ENCODE measurements at places on chromosomes 12 and 14.

- DNase-seq = no peak
These were observed 64.6 kb downstream of the SUSD6 start for GRCh38 chr14:69675877-69676416.

- DNase-seq = no peak
These were observed 76.7 kb downstream of the TTC7B start for GRCh38 chr14:90739318-90740068.

DNA sequence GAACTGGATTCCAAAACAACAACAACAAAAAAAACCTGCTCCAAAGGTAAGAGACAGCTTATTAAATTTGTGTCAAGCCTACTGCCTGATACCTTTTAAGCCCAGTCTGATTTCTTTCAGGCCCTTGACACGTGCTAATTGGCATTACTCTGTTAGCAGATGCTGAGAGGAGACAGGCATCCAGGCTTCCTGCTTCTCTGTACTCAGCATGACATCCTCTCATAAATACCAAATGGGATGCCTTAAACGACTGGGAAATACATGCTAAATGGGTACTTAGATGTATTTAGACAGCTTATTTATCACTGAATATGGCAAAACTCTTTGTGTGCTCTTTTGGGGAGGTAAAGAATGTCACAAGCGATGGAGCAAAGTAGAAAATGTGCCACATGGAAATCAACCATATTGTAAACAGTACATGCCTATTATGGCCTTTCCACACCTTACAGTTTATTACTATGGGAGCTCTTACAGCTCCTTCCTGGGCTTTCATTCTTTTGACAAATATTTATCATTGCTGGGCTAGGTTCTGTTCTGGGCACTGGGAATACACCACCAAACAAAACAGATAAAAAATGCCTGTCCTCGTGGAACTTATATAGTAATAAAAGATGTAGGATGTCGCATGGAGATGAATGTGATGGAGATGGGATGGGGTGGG lies 11.5 kb upstream of the PCED1B start:
- DNase-seq = no peak

DNA sequence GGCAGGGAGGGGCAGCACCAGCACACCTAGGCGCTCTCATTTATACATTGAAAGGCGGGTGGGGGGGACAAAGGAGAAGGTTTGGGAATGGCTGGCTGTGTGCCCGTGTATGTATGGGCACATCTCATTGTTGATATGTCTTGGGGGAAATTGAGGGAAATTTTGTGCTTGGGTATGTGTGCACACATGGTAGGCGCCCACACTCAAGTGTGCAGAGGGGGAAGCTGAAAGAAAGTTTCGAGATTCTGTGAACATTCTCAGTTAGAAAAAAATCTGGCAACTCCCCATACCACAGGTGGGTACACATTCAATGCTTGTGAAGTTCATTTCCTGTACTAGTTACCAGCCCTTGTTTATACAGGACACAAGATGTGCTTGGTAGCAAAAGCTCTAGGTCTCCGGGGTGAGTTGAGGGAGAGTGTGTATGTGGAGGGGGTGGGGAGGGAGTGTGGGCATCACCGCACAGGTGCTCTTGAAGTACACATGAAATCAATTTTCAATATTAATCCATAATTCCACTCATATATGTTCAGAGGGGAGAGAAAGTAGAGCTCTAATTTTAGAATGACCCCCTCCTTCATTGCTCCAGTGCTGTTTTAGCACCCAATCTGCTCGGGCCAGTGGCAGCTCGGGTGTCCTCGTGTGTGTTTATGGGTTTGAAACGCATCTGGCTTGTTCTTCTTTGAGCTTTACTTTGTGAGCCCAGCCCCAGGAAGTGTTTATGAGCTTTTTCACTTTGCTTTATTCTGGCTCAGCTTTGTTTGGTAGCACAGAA lies 286.0 kb downstream of the ZFP36L1 start:
- no peak for DNase-seq

DNA sequence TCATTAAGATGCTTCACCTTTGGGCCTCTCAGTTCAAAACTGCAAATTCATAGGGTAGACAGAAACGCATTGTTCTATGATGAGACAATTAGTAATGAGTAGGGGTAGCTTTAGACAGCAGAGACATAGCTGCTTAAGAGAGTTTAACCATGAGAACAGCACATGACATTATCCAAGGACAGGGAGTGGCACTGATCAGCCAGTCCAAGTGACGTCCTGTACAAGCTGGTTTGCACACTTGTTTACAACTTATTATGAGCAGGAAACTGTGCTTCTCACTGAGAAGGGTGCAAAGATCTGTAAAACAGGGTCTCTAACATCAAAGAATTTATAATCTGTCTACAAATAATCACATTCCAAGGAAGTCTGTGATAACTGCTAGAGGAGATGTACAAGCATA lies 11.2 kb upstream of the SRSF5 start:
- peak; percentile 68 for DNase-seq

DNA sequence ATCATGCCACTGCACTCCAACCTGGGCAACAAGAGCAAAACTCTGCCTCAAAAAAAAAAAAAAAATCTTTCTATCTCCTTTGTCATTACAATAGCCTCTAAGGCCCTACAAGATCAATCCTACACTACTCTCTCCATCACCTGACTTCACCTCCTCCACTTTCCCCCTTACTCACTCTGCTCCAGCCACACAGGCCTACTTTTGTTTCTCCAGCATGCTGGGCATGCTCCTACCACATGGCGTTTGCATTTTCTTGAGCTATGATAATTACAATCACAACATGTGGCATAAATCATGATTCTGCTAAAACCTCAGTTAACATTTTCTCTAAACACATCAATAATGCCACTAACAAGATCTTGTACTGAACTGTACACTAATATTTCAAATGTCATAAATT lies 7.8 kb downstream of the PPP1R13B start:
- DNase-seq = no peak

GRCh38 chr12:6948873-6949594 lies 2.1 kb upstream of the PTPN6 start:
- no peak for DNase-seq

DNA sequence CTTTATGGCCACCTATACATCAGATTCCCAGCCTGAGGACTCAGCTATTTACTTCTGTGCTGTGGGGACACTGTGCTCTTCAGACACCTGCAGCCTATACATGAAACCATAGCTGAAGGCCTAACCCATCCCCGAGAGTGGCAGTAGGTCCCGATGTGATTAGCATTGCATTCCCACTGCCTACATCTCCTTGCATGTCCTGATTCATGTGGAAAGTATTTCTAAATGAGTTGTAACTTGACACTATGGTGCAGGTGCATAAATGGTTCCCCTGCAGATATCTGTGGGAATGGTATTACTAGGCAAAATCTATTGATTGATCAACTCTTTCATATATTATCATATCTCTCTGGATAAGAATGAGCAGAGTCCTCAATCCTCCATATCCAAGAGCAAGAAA lies 433.5 kb downstream of the DAD1 start:
- no peak for DNase-seq

GRCh38 chr12:64054079-64054520 lies 168.0 kb downstream of the KICS2 start:
- no peak for DNase-seq

DNA sequence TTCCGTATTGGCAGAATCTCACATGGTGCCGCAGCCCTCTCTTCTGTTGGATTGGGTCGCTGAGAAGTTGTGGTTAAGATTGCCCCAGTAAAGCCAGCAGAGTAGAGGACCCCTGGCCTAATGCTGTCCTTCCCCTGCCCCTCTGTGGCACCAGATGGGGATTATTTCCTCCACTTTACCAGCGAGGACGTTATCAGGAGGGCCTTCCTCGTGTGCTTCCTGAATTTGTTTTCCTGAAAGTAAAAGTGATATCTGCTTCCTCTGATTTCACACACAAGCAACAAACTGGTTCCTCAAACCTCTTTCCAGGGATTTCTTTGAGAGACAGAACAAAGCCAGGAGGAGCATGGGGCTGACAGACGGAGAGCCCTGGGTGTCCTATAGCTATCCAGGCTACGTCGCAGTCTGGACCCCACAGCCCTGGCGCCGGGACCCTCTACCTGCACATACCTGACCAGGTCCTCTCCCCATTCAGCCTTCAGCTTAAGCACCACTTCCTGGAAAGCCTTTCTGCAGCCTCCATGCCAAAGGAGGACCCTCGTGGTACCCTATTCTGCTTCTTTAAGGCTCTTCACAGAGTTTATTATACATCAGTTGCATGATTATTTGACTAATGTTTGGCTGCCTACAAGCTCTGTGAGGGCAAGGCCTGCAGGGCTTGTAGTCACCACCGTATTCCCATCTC lies 314.8 kb upstream of the FKBP4 start:
- no peak for DNase-seq

- no peak for DNase-seq
These were observed 184.6 kb upstream of the NAV3 start for GRCh38 chr12:77645966-77646598.

- no peak for DNase-seq
These were observed 30.7 kb downstream of the SNRNP35 start for GRCh38 chr12:123488539-123489230.

- DNase-seq = peak; percentile 20
These were observed 80.6 kb downstream of the PRICKLE1 start for GRCh38 chr12:42508913-42509460.

DNA sequence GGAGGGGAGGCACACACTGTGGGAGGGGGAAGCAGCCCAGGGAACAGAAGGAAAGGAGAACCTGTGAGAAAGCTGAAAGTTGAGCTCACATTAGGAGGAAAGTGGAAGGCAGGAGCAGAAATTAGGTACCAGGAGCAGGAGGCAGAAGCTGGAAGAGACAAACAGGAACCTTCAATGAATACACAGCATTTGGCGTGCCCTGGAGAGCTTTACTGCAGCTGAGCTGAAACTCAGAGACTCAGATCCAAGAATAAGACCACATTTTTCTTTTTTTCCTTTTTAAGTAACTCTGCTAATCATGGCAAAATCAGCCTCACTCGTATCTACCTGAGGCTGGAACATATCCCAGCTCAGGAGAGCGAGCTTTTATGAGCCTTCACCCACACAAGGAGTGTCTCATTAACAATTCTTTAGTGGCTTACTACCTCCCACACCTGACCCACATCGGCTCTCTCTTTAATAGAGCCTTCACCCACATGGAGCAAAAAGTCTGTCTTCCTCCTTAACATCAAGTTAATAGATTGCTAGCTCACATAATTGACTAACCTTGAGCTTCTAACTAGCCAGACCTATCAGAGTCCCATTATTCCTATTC lies 18.2 kb upstream of the CERS5 start:
- no peak for DNase-seq

- DNase-seq = no peak
These were observed 174.4 kb upstream of the NUDT4 start for GRCh38 chr12:93203361-93203760.

DNA sequence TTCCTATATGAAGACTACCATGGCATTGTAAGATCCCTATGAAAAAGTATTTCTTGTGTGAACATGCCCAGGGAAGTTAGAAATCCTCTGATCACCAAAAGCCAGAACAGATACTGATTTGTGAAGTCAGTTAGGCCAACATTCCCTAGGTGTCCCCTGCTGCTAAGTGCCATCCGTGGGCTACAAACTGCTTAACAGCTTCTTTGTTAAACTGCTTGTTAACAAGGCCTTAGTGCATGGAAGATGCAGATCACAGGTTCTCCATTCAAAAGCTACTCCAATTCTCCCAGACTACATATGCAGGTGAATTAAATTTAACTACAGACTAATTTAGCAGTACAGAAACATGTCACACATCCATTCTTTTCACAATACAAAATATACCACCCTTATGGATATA lies 108.2 kb downstream of the PRICKLE1 start:
- DNase-seq = no peak

DNA sequence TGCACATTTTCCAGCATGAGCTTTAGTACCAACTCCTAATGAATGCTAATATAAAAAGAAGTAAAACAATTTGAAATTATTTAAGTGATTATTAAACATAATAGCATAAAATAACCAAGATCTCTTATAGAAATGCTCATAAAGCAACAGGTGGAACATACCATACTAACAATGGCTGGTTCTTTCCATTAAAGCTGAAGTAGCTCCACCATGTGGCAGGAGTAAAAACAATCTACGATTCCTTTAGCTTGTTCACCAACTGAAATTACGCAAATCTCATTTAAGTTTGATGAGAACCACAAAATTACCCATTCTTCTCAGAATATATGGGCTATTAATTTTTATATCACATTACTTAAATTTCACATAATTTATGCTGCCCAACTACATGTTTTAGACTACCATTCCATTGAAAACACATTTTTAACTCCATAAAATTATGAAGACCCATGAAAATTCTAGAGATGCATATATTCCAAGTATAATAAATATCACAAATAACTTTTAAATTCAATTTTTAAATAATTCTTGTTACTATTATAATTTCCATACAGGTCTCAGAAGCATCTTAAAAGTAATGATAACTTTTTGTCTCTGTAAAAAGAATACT lies 213.6 kb downstream of the DAD1 start:
- peak; percentile 71 for DNase-seq

DNA sequence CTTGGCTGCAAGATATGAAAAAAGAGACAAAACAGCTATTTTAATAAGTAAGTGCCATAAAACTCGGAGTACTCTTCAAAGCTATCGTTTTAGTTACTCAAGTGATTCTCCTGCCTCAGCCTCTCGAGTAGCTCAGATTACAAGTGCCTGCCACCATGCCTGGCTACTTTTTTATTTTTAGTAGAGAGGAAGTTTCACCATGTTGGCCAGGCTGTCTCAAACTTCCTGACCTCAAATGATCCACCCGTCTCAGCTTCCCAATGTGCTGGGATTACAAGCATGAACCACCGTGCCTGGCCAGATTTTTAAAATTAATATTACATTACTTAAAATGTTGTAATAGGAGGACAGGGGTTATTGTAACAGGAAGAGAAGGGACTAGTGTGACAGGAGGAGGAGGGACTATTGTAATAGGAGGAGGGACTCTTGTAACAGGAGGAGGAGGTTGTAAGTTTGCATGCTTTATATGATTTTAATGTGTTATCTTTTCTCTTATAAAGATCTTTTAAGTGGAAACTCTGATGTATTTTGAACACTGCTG lies 61.3 kb downstream of the KITLG start:
- DNase-seq = no peak

DNA sequence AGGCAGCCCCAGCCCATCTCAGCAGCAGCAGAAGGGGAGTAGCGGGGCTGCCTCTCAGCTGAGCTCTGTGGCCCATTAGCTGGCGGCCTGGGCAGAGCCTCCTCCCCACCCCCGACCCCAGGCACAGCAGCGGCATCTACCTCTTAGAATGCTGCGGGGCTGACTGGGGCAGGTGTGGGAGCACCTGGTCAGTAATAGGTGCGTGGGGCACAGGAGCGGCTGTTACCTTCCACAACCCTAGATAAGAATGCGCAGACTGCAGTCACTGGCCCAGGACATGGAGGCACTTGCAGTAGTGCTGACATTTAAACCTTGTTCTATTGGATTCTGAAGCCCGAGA lies 35.6 kb downstream of the SYNE3 start:
- DNase-seq = no peak

- DNase-seq = no peak
These were observed 1.9 kb downstream of the SGPP1 start for GRCh38 chr14:63725786-63726460.

GRCh38 chr12:81203671-81204204 lies 125.9 kb downstream of the ACSS3 start:
- DNase-seq = no peak

DNA sequence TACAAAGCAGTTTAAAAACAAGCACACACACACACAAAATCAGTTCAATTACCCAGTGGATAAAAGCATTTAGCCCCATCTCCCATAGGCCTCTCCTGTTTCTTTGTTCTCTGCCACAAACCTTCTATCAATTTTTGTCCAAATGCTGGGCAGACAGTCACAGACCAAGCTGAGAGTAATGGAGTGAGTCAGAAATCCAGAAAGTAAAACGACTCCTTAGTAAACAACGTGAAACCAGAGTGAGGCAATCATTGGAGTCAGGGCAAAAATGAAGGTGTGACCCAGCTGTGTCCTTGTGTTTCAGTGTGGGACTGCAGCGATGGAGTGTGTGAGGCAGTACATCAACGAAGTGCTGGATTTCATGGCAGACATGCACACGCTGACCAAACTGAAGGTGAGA lies 102.0 kb downstream of the PRIMA1 start:
- no peak for DNase-seq

Measured in hepatocyte (in vitro differentiated cells).